Nucleus accumbens (tissue), 56 donors: ENCODE measurements at places on chromosomes 11 and 22.

- DNase-seq = no peak
Measured at GRCh38 chr11:72676861-72677341, 2.7 kb upstream of the PDE2A start.

- DNase-seq = no peak
Measured at GRCh38 chr11:28659716-28660348, 551.6 kb downstream of the METTL15 start.

DNA sequence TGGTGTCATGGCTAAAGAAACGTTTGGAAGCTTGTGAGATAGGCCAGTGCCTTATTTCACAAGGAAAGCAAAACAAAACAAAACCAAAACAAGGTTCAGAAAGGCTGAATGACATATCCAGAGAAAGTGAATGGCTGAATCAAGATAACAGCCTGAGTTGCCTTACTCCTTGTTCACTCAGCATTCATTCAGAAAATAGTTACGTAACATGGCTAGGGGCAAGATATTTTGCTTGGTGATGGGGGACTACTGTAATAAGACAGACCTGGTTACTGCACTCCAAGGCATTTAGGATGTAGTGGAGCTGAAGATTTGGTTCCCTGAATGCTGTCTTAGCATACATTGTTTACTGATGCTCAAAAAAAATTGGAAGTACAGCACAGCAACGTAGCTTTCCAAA is 47.7 kb downstream of the C11orf91 start:
- DNase-seq = no peak

GRCh38 chr11:45182902-45183301 is 36.5 kb downstream of the PRDM11 start:
- DNase-seq = no peak

DNA sequence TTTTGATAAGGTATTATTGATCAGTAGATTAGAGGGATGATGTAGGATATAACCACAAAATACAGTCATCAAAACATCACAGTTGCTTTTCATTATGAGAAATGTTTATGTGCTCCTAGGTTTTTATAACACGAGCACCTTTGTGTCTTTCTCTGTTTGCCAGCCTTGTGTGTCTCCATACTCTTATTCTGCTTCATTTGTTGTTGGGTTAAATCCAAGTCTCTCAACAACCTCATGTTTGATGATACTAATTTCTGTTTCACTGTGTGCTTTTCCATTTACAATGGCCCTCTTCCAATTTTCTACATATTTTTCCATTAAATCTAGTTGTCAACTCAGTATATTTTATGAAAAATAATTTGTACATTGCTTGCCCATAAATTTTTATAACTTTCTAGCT is 107.7 kb upstream of the POU2AF2 start:
- no peak for DNase-seq

- no peak for DNase-seq
Measured at GRCh38 chr11:12838463-12839123, 164.4 kb downstream of the TEAD1 start.

- DNase-seq = no peak
Measured at GRCh38 chr22:39332441-39333064, 13.1 kb upstream of the RPL3 start.

- DNase-seq = no peak
Measured at GRCh38 chr11:11748706-11749365, 92.9 kb upstream of the USP47 start.

DNA sequence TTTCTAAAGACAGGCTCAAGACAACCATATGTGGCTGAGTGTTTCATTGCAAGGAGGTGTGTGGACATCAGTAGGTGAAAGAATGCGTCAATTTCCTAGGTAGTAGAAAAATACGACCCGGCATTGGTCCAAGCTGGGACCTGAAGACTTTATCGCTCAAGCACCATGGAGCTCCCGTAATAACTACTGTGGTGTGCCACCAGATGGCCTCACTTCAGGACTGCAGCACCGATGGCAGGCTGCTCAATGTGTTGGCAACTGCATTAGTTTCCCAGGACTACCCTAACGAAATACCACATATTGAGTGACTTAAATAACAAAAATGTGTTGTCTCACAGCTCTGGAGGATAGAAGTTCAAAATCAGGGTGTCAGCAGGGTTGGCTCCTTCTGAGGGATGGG is 72.4 kb upstream of the FAT3 start:
- DNase-seq = no peak

- DNase-seq = no peak
Measured at GRCh38 chr11:30317030-30317429, 5.9 kb upstream of the ARL14EP start.

DNA sequence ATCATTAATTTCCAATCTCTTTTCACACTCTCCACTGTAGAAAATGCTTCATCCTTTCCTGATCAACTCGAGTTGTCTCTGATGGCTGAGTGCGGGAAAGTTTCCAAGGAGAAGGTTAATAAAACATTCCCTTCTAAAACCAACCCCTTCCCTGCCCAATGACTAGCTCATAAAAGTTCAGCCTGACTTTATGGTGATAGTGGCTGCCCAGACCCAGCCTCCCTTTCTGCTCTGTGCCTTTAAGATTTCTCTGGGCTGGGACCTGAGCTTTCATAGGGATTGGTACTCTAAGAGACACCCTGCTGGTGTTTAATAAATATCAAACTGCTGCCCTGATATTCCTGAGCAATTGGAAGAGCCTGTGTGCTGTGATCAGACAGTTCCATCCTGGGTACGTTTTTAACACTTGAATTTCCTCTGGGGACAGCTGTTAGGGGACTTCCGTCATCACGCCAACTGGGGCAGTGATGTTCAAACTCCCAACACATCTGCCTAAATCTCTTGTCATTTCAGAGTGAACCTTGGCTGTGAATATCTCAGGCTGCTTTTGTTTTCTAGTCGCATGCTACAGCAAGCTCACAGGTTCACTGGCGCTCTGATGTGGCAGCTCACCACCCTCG is 195.0 kb upstream of the KIRREL3 start:
- no peak for DNase-seq

- no peak for DNase-seq
Measured at GRCh38 chr11:63243533-63243932, at the start of gene SLC22A25. Gene SLC22A25 (minus strand): TSS chr11:63243599. CDS start chr11:63229652, 13,947 bp downstream.

GRCh38 chr11:107857550-107858216 is 904 bp downstream of the SLC35F2 start:
- DNase-seq = no peak

DNA sequence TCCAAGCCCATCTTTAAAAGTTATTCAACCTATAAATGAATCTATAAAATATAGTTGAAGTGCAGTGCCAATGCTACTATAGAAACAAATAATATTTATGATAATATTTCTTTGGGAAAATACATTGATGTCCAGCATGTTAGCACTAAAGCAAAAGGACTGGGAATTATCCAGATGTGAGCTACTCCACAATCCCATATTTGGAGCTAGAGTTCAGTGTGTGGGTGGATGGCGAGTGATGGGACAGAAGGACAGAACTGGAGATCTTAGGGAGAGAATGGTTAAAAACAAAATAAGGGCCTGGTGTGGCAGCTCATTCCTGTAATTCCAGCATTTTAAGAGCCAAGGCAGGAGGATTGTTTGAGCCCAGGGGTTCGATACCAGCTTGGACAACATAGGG is 216.8 kb downstream of the TMEM135 start:
- no peak for DNase-seq

GRCh38 chr22:37244922-37245722 is 1.1 kb upstream of the RAC2 start:
- DNase-seq = no peak

DNA sequence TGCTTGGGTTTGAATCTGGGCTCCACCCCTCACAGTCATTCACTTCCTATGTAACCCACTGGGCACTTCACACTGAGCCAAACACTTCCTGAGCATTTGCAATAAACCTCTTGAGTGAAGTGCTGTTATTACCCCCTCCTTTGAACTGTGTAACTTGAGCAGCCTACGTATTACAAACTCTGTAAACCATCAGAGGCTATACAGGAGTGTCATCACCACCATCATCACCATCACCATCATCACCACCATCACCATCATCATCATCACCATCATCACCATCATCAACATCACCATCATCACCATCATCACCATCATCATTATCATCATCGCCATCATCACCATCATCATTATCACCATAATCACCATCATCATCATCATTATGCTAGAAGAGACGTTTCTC is 18.4 kb downstream of the RTL6 start:
- DNase-seq = no peak

DNA sequence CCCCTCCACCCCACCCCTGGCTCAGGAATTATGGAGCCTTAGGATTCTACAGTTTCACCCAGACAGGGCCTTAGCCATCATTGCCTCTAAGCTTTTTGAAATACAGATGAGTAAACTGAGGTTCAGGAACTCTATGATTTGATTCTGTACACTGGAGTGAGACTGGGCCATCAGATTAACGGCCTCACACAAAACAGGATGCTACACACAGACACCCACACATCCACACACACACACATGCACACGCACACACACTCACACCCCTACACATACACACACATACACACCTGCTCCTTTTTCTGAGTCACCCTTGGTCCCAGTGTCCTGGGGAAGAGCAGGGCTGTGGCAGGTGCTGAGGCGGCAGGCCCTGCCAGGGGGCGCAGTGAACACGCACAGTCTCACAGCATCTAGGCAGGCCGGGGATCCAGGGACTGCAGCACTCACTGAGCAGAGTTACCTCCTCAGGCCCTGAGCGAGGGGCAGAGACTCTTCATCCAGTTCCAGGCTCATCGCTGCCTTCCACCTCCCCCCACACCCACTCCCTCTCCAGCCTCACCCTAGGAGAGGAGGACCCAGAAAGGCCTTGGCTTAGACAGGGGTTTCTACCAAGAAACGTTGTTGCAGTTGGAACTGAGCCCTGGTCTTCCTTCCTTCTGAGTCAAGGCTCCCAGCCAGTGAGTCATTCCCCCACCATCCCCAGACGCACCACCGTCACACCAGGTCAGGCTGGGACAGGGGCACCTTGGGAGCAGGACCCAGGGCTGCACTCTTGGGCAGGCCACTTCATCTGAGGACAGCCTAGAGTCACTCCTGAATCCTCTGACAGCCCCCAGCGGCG is 89.8 kb upstream of the PARVA start:
- DNase-seq = no peak

- DNase-seq = no peak
Measured at GRCh38 chr11:105100206-105100605, 39.4 kb downstream of the CARD18 start.

- no peak for DNase-seq
Measured at GRCh38 chr11:124320097-124320496, at the start of gene OR8D2. Gene OR8D2 (minus strand): TSS chr11:124320197. CDS start chr11:124320197, 0 bp downstream.

DNA sequence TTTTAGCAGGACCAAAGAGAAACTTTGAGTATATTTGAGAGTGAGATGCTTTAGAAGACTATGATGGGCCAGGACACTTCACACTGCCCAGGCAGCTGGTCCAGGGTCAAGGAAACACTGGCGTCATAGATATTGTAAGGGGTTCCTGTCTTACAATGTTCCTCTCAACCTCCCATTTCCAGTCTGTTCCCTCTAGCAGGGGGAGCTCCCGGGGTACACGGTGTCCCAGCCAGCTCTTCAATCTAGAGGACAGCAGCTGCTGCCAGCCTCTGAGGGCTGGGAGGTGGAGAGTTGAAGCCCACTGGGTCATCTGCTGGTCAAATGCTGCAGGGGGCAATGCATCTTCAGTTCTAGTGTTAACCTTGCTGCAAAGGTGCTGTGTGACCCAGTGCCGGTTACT is 40.7 kb upstream of the TIMP3 start:
- DNase-seq = no peak
